Body of pancreas (tissue), 4 donors: ENCODE measurements at places on chromosomes 12 and 14. TPM values are rescaled to one million over a fixed set of nuclear protein-coding genes. Genes with fewer than 3 reads are reported as not detected.

DNA sequence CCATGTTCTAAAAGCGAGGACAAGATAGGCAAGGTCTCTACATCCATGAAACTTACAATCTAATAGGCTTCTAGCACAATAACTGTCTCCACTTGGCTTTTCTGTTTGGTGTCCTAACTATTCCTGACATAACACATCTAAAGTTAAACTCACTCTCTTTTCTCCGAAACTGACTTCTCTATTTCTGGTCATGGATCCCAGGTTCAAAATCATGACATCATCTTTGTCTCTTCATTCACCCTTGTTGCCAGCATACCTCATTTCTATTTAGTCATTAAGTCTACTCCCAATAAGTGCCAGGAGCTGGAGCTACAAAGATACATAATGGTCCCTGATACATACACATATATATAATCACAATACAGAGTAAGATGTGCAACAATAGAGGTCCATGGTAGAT is 53.9 kb upstream of the CEP83 start:
- no peak overlapping the region for H3K4me3 ChIP-seq
- DNase-seq, result no peak
- no peaks in the 10 kb centered on the region for H3K4me1 ChIP-seq

LIN7A gene
- total RNA-seq, result 0.66 TPM

- H3K27me3 ChIP-seq, result no peaks in the 10 kb centered on the region
- no peak for DNase-seq
These were observed 29.1 kb downstream of the NGB start for GRCh38 chr14:77241955-77242354.

ASB2 gene
- total RNA-seq, result 0.33 TPM

MYH6 gene
- 0.26 TPM for total RNA-seq

CMAS gene
- 10.9 TPM for total RNA-seq

LPCAT3 gene
- total RNA-seq, result 39.6 TPM

DNA sequence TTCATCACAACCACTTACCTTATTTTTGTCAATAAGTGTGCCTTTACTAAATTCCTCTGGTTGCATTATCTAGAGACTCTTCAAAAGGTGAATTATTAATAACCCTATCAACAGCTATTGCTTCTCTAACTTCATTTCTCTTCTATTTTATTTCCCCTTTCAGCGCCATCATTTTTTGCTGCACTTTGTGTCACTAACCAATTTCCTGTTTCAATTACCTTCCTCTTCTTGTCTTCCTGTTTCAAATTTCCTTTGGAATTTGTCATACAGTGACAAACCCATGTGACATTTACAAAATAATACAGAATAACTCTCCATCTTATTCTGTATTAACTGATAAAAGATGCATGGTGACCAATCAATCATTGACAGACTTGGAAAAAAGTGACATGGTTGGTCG is 12.2 kb upstream of the CLEC2A start:
- no peaks in the 10 kb centered on the region for H3K36me3 ChIP-seq
- no peaks in the 10 kb centered on the region for H3K27me3 ChIP-seq
- H3K27ac ChIP-seq, result no peak overlapping the region
- H3K4me1 ChIP-seq, result no peaks in the 10 kb centered on the region
- H3K4me3 ChIP-seq, result no peak overlapping the region

- H3K36me3 ChIP-seq, result no peaks in the 10 kb centered on the region
- H3K27me3 ChIP-seq, result peaks cover 25% of the 10 kb centered on the region
- H3K27ac ChIP-seq, result no peak overlapping the region
- H3K4me1 ChIP-seq, result peaks cover 11% of the 10 kb centered on the region
These were observed 6.0 kb downstream of the DIO3 start for GRCh38 chr14:101567252-101567651.

DNA sequence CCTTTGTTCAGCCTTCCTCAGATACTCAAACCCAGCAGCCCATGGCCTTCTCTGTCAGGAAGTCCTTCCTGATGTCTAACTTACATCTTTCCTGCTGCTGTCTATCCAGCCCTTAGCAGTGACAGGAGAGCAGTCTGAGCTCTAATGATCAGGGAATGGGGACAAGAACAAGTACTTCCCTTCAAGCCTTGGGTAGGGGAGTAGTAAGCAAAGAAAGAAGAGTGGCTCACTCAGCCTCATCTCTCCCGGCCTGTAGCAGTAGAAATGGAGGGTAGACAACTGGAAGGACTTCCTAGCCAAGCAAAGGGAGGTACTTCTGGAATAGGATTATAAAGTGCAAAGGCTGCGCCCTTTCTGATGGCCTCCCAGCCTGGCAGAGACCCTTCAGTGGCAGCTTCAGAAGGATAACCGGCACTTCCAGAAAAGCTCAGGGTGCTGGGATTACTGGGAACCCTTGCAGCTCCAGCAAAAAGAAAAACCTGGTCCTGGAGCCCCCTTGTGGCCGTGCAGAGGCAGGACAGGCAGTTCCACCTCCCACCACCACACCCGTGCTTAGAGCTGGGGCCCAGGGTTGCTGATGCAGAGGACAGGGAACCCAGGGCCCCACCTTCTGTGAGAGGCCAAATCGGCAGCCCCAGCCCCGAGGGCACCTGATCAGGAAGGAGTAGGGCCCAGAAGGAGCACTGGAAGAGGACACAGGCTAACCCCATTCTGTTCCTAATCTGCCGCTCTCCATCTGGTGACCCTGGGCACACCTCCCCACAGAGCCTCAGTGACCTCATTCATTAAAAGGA is 12.4 kb upstream of the SMUG1 start:
- H3K27ac ChIP-seq, result no peak overlapping the region
- H3K36me3 ChIP-seq, result no peaks in the 10 kb centered on the region
- H3K4me1 ChIP-seq, result no peaks in the 10 kb centered on the region
- H3K4me3 ChIP-seq, result no peak overlapping the region
- peak; percentile 67 for DNase-seq
- no peaks in the 10 kb centered on the region for H3K27me3 ChIP-seq

GRCh38 chr12:4164559-4165558 is 108.7 kb upstream of the CCND2 start:
- H3K36me3 ChIP-seq, result no peaks in the 10 kb centered on the region
- H3K4me1 ChIP-seq, result no peaks in the 10 kb centered on the region
- H3K4me3 ChIP-seq, result no peak overlapping the region
- no peak overlapping the region for H3K27ac ChIP-seq

TRPV4 gene
- 5.2 TPM for total RNA-seq
